ENCODE measurements at places on chromosomes 6 and 20.

DNA sequence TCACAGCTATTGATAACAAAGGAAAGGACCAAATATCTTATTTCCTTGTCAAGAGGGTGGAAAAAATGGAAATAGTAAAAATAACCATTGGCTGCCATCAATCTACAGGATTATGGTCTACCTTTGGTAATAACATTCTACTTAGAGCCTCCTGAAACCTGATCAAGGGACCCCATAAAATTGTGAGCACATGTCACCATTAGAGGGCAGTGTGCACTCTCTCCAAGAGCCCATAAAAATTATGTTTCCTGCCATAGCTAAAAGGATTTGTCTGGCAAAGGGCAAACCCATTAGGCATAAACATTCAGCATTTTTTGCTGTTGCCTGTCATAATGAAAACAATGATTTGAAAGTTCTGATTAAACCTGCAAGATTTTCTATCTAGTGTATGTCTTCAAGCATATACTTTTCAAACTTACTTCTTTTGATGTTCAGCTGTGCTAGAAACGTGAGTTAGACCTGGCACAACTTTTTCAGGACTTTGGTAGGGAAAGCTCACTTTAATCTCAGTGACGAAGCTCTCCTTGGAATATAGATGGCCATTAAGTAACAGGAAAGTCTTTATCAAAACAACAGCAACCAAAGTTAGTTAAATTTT lies 120.7 kb upstream of the ZFP64 start:
- H3K4me3 ChIP-seq: no peak overlapping the region
- no peak overlapping the region for H3K27ac ChIP-seq
- peaks cover 38% of the 10 kb centered on the region for H3K27me3 ChIP-seq
- no peak for ATAC-seq

DNA sequence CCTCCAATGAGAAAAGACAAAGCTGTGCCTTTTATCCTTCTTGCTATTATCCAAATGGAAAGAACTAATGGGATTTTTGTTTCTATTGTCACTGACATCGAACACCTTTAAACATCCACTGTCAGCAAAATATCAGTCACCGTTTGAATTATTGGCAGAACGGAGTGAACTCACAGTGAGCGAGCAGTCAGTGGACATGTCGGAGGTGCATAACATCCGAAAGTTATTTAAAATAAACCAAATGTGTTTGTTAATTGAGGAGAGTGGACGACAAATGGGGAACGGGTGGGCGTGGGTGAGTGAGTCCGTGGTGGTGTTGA lies 38.8 kb downstream of the PMEPA1 start:
- no peak overlapping the region for H3K4me3 ChIP-seq
- no peaks in the 10 kb centered on the region for H3K27me3 ChIP-seq
- H3K27ac ChIP-seq: no peak overlapping the region
- ATAC-seq: no peak
- H3K4me1 ChIP-seq: peaks cover 37% of the 10 kb centered on the region

GRCh38 chr20:58374027-58374850 lies 14.8 kb upstream of the VAPB start:
- peaks cover 24% of the 10 kb centered on the region for H3K27me3 ChIP-seq
- H3K4me1 ChIP-seq: peaks cover 10% of the 10 kb centered on the region
- no peak for ATAC-seq
- H3K4me3 ChIP-seq: no peak overlapping the region
- no peak overlapping the region for H3K27ac ChIP-seq
- no peaks in the 10 kb centered on the region for H3K36me3 ChIP-seq

GRCh38 chr20:33568378-33568777 lies 78.5 kb downstream of the CBFA2T2 start:
- peak overlapping the region; percentile 46 for H3K27ac ChIP-seq
- H3K4me3 ChIP-seq: peak overlapping the region; percentile 13
- peaks cover 6% of the 10 kb centered on the region for H3K36me3 ChIP-seq
- peak; percentile 51 for ATAC-seq

DNA sequence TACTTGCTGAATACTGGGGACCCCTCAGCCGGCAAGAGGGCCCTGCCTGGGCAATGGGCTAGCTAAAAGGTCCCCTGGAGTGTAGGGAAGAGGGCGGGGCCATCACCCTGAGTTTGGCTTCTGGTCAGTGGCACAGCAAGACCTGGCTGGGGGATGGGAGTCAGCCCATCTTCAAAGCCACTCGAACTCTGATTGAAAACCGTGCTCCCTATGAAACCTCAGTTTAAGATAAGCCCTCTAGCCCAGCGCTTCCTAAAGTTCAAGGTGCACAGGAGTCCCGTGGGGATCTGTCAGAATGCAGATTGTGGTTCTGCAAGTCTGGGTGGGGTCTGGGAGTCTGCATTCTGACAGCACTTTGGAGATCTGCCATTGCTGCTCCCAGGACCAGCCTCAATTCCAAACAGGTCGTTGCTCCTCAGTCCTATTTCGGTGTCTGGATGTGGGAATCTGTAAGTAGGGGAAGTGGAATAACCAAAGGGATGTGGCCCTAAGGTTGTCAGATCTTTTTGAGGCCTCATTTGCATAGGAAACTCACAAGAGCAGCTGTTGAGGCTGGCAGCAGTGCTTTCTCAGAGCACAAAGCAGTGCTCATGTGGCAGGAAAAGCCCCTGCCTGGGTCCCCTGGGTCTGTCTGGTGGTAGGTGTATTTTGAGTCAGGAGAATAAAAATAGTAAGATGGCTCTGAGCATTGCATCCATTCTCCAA lies 85.3 kb upstream of the SCP2D1 start:
- peak; percentile 95 for ATAC-seq
- H3K27ac ChIP-seq: peak overlapping the region; percentile 61
- no peaks in the 10 kb centered on the region for H3K27me3 ChIP-seq
- peaks cover 43% of the 10 kb centered on the region for H3K4me1 ChIP-seq

DNA sequence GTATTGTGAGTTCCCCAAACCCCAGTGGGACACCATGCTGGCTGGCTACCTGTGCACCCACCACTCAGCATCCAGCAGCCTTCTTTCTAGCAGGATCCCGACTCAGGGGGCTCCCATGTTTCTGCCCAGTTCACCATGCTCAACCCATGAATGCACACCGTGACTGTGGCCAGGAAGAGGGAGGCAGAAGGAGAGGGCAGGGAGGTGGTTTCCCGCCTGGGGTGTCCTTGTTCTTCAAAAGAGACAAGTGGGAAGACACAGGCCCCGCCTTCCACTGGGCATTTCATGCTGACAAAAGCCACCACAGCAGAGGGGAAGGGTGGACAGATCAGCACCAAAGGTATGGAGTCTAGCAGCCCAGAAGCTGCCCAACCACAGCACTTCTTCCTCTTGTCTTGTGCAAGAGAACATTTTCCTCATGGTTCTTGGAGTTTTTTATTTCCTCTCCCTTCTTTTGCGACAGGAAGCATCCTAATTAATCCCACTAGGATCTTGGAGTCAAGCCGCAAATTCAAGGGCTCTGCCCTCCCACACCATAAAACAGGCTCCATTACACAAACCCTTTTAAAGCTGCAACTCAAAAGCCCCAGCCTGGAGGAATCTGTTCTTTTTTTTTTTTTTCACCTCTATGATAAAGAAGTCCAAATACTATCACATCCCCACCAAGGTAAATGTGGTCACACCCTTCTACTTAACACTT lies 13.5 kb upstream of the ANKRD60 start:
- no peak for ATAC-seq
- peaks cover 10% of the 10 kb centered on the region for H3K4me1 ChIP-seq
- no peak overlapping the region for H3K27ac ChIP-seq
- H3K4me3 ChIP-seq: no peak overlapping the region
- H3K27me3 ChIP-seq: no peaks in the 10 kb centered on the region

GRCh38 chr20:47427067-47427466 lies 70.6 kb upstream of the ZMYND8 start:
- ATAC-seq: no peak
- H3K4me1 ChIP-seq: peaks cover 24% of the 10 kb centered on the region
- H3K27me3 ChIP-seq: no peaks in the 10 kb centered on the region
- peaks cover 8% of the 10 kb centered on the region for H3K36me3 ChIP-seq
- H3K27ac ChIP-seq: peak overlapping the region; percentile 32
- no peak overlapping the region for H3K4me3 ChIP-seq

GRCh38 chr6:7292596-7293255 lies 20.3 kb downstream of the SSR1 start:
- no peaks in the 10 kb centered on the region for H3K27me3 ChIP-seq
- no peak overlapping the region for H3K4me3 ChIP-seq
- peaks cover 46% of the 10 kb centered on the region for H3K36me3 ChIP-seq

- no peaks in the 10 kb centered on the region for H3K36me3 ChIP-seq
- H3K27me3 ChIP-seq: no peaks in the 10 kb centered on the region
- H3K4me3 ChIP-seq: no peak overlapping the region
- H3K4me1 ChIP-seq: no peaks in the 10 kb centered on the region
Observed at GRCh38 chr6:22499815-22500214, 69.6 kb upstream of the HDGFL1 start.

Measured in stimulated activated memory B cell treated with anti-CD40 and anti-IgM and Interleukin-4, amounts not matched to agents 10 μg/mL and 1 μg/mL and 100 μg/mL, for 72 hours (primary cell).